GM12892 (cell line): ENCODE measurements at places on chromosomes 3 and 15.

DNA sequence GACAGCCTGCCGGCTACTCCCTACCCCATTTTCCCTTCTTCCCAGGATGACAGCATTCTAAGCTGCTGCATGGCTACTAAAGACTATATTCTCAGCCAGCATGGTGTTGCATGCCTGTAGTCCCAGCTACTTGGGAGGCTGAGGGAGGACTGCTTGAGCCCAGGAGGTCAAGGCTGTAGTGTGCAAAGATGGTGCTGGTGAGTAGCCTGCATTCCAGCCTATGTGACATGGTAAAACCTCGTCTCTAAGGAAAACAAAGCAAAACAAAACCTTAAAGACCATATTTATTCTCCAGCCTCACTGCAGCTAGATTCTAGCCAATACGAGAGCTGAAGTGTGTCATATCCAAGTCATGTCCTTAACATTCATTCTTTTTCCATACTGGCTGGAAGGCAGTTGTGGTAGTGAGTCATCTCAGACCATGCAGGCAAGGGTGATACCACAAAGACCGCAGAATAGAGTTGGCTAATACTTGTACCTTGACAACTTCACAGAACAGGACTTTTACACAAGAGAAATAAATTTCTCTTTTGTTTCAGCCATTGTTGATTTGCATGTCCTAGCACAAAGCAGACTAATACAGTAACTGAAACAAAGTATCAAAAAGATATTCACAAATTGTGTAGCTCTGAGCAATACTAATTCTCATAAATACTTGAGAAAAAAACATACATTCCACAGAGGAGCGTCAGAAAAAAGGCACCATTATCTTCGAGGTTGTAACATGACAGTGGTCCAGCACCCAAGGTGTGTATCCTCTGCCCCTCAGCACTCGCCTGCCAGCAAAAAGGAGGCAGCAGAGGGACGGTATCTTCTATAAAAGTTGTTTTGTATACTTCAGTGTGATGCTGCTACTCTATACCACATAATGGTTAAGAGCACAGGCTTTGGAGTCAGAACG is 14.8 kb downstream of the PBRM1 start:
- DNase-seq = no peak

- DNase-seq = no peak
Observed at GRCh38 chr3:468172-468571, 271.6 kb downstream of the CHL1 start.

DNA sequence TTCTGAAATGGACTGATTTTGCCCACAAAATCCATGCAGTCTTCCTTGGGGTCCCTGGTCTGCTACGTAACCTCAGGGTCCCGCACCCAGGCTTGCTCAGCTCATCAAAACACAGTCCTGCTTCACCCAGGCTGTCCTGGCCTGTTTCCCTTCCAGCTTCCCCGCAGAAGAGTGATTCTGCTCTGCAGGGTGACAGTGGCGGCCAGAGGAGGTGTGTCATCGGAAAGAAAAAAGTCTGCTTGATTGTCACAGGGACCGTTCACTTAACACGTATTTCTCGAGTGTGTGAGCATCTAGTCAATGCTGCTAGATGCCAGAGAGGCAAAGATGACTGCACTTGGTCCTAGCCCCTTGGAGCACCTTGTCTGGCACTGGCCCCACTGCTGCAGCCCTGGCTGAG is 50.1 kb upstream of the ABHD2 start:
- no peak for DNase-seq

- no peak for DNase-seq
Observed at GRCh38 chr3:188468662-188469061, 314.7 kb downstream of the LPP start.
